ENCODE measurements at places on chromosomes 1 and 21.

- no peak for DNase-seq
Observed at GRCh38 chr1:51960262-51960661, 30.2 kb downstream of the RAB3B start.

- peak; percentile 25 for DNase-seq
Observed at GRCh38 chr1:209704584-209704983, at the start of gene HSD11B1. HSD11B1 (plus strand) TSS chr1:209704846; CDS start chr1:209704943, 97 bp downstream.

- DNase-seq: no peak
Observed at GRCh38 chr1:15524021-15524282, at the start of gene CASP9. CASP9 (minus strand) TSS chr1:15524215; CDS start chr1:15524200, 15 bp downstream.

GRCh38 chr1:210132582-210132981 is 100.0 kb upstream of the SERTAD4 start:
- peak; percentile 27 for DNase-seq

- no peak for DNase-seq
Observed at GRCh38 chr1:89974256-89974655, 20.7 kb upstream of the ZNF326 start.

DNA sequence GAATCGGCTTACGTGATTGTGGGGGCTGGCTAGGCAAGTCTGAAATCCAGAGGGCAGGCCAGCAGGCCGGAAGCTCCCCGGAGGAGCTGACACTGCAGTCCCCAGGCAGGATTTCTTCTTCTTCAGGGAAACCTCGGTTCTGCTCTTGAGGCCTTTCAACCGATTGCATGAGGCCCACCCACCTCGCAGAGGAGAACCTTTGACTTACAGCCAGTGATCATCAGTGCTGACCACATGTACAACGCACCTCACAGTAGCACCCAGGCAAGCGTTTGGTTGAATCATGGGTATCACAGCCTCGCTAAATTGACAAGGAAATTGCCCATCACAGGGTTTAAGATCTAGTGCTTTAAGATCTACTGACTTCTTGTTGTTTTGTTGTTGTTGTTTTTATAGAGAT is 23.6 kb upstream of the GPR157 start:
- no peak for DNase-seq

- DNase-seq: no peak
Observed at GRCh38 chr1:165436994-165437393, 7.9 kb downstream of the RXRG start.

GRCh38 chr1:6037338-6037762 is 8.3 kb upstream of the KCNAB2 start:
- no peak for DNase-seq

GRCh38 chr1:14689996-14690615 is 91.6 kb downstream of the KAZN start:
- DNase-seq: no peak

DNA sequence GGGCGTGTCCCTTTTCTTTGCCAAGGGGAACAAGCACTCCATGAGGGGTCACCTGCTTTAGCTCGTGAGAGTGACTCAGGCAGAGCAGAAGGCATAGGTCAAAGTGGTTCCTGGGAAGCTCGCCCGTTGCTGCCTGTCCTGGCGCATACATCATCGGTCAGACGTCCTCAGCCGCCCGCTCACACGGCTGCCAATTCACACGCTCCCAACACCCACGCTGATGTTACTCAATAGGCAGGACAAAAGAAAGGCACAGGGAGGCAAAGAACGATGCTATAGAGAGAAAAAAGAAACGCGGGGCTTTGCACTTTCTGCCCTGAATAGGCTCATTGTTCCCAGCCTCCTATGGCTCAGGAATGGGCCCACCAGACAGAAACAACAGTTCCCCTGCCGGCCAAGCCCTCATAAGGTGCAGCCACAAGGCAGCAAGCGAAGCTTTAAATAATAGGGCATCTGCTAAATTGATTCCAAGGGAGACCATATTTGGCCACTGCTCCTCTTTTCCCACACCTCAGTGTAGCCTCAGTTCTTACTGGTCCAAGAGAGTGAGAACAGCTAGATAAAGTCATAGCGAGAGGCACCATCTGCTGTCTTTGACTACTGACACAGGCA is 38.7 kb downstream of the VTCN1 start:
- DNase-seq: no peak

GRCh38 chr1:234588386-234588785 is 21.6 kb downstream of the IRF2BP2 start:
- DNase-seq: peak; percentile 74

GRCh38 chr1:45356186-45356585 is 15.9 kb upstream of the MUTYH start:
- DNase-seq: no peak

- peak; percentile 78 for DNase-seq
Observed at GRCh38 chr21:36260030-36260787, 59.8 kb upstream of the MORC3 start.
